Stimulated activated CD4-positive, alpha-beta T cell treated with anti-CD3 and anti-CD28 coated beads, Interleukin-4, amount 100 ng/mL, for 24 hours (primary cell): ENCODE measurements at places on chromosomes 11 and 22.

- DNase-seq = no peak
Measured at GRCh38 chr11:79482800-79483199, 42.0 kb upstream of the TENM4 start.

- DNase-seq = no peak
Measured at GRCh38 chr11:46357483-46357936, 10.2 kb downstream of the DGKZ start.

DNA sequence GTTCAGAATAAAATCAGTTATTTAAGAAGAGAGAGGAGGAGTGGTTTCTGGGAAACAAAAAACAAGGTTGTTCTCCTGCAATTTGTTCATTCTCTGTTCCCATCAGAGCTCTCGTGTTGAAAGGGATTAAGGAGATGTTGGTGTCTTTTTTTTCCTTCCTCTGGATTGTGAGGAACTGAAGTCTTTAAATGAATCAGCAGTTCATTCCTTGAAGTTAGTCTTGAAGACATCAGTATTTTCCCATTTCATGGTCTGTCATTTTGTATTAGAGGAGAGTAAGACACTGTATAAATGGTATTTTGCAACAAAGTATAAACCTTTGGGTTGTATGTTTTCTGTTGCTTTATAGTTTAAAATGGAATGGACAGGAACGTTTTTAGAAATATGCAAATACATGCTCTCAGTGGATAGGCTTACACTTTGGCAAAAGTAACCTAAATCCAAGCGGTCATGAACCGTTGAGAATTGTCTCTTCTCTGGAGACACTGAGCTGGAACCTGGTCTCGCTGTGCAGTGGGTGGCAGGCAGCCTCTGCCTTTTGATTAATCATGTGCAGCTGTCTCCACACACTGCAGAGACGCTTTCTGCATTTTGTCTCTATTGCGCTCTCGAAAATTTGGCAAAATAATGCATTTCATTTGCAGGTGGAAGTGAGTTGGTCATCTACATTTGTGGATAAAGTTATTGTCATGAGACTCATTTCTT is 33.0 kb downstream of the SAMM50 start:
- no peak for DNase-seq

GRCh38 chr11:31692466-31692865 is 118.7 kb downstream of the PAX6 start:
- DNase-seq = no peak

- DNase-seq = no peak
Measured at GRCh38 chr11:128040603-128041002, 546.8 kb downstream of the ETS1 start.

DNA sequence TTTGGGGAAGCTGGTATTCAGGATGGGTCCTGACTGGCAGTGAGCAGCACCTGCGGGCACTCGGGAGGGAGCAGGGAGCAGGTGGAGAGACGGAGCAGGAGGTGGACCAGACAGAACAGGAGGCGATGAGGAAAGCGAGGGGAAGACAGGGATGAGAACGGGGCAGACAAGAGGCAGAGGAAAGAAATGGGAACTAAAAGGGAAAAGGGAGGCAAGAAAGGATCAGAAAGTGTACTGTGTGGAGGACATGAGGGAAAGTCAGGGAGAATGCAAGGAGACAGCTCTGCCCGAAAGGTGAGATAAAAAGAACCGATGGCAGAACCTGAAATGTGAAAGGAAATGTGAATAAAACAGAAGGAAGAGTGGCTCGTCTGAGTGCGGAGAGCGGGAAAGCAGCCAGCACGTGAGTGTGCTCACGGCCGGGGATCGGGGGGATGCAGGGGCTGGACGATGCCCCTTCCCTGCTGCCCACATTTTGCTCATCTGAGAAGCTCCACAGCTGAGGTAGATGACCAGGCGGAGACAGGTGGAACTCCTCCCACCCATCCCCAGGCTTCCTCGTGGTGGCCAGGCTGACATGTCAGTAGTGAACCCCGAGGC is 494.4 kb upstream of the B3GAT1 start:
- no peak for DNase-seq

DNA sequence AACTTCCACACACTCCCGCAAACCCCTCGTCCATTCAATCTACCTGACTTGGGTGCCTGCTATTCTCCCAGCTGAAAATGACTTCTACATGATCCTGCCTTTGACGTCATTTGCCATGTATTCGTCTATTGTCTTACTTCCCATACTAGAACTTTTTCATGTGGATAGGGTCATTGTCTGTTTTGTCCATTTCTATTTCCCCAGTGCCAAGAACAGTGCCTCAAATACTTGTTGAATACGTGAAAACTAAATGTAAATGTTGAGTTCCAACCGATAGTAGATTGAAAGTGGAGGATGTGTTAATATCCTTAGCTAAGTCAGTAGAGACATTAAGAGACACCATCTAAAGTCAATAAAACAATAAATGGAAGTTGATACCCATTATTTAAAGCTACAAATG is 935 bp downstream of the TRIM68 start:
- DNase-seq = no peak

DNA sequence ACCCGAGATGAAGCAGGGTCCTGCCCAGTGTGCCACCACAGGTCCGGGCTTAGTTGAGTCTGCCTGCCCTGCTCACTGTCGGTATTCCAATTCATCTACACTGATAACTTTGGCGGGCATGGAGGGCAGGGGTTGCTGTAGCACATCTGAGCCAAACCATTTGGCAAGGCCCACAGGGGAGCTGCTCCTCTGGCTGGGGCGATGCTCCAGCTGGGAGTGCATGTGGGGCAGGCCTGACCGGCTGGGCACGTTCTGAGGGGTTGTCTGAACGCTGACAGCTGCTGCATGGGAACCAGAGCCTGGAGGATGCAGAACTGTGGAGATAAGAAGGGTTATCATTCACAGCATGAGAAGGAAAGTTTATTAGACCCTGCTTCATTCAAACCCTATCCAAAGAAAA is 40.4 kb downstream of the DRG1 start:
- DNase-seq = no peak
